Cardiac septum (tissue), 1 donor: ENCODE measurements at places on chromosomes 2 and 18.

DNA sequence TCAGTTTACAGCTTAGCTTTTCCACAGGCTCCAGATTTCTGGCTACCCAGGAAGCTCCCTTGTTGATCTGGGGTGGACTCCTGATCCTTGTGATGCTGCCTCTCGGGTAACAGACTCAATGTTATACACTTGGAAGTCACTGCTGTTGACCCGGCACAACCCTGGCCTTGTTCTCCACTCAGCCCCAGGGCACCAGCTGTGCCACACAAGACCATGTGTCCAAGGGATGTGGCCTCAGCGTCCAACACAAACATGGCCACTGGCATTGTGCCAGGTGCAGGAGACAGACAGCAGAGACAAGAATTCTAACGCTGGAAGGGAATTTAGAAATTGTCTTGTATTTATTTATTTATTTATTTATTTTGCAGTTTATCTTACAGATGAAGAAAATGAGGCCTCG, 39.0 kb upstream of the PPP4R1 start:
- DNase-seq: no peak

GRCh38 chr18:7597500-7597899, 30.4 kb downstream of the PTPRM start:
- DNase-seq: no peak

DNA sequence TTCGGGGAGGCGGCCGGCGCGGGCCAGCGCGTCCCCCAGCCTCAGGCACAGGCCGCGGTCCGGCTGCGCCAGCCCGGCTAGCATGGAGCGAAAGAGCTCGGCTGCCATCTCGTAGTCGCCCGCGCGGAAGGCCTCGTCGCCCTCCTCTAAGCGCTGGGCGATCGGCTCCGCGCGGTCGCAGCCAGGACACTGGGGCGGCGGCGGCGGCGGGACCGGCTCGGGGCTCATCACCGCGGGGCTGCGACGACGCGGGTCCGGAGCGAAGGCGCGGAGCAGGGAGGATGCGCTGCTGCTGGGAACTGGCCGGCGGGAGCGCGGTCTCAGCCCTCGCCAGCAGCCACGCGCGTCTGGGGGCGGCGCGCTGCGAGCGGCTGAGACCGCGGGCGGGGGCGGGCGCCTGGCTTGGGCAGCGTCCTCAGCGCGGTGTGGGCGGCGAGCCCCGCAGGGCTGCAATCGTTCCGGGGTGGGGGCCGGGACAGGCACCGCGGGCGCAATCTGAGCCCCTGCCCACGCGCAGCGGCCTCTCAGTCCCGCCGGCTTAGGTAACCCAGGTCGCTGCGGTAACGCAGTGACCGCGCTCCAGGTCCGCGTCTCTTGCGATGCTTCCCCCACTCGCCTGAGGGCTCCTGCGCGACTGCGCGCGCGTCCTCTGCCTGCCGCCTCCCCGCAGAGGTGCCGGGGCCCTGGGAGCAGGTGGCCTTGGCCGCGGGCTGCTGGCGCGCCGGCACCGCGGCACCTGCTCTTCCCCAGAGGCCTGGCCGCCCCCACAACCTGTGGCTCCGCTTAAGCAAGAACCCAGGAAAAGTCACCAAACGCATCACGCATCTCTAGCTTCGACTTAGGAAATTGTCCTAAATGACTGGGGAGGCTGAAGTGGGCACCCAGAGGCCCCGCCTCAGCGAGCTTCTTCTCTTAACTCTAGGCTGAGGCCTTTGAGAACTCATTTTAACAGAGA, at the start of gene LONRF2:
TSS of gene LONRF2 (minus strand) at position 636 of the 955 bp plus-strand sequence. CDS start at position 228, 408 bp downstream.
- peak; percentile 77 for DNase-seq

GRCh38 chr2:139077099-139077737, 297.0 kb upstream of the NXPH2 start:
- DNase-seq: no peak

DNA sequence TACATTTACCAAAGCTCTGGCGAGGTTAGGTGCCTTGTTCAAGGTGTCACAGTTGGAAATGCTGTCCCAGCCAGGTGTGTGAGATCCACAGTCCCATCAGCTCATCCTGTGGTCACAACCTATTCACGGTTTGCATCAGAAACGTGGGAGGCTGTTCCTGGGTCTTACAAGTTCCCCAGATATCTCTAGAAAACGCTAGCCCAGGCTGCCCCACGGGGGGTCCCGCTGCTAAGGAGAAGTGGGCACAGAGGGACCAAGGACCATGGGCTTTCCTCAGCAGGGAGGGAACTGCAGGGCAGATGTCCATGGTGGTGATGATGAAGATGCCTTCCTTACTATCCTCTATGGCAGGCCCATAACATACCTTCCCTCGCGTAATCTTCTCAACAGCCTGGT, 649 bp downstream of the FECH start:
- no peak for DNase-seq

- no peak for DNase-seq
Observed at GRCh38 chr2:75403991-75404428, 156.7 kb downstream of the EVA1A start.

GRCh38 chr2:175203621-175204496, 22.3 kb upstream of the ATP5MC3 start:
- no peak for DNase-seq

DNA sequence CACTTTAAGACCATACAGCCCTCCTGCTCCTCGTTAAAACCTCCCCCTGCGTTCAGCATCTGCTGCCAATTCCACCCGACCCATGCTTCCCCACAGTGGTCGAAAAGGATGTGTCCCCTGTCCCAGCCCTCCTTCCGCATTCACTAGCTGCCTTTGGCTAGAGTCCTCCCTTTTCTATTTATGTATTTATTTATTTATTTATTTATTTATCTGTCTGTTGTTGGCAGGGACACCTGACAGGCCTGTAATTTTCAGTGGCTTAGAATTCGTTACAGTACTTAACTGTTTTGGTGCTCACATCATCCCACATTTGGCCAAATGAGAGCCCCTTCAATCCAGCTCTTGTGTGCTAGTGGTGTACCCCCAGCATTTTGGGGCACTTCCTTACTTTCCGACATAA, 50.8 kb downstream of the GNAL start:
- DNase-seq: no peak

DNA sequence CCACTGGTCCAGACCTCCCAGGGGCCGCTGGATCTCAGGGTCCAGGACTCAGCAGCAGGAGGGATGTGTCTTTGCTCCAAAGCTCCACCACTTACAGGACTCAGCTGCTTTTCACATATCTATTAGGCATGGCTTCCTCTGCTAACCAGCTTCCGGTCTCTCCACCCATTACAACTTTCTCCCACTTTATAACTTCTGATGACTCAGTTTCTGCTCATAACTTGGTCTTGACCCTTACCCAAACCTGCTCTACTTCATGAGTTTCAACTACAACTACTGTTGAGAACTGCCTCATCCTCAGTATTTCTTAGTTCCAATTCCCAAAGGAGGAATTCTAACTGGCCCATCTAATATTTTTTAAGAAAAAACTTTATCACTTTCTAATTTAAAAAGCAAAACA, 17.2 kb downstream of the SULT1C2 start:
- no peak for DNase-seq
